Retinal pigment epithelial cell (primary cell): ENCODE measurements at places on chromosomes 5 and 9.

DNA sequence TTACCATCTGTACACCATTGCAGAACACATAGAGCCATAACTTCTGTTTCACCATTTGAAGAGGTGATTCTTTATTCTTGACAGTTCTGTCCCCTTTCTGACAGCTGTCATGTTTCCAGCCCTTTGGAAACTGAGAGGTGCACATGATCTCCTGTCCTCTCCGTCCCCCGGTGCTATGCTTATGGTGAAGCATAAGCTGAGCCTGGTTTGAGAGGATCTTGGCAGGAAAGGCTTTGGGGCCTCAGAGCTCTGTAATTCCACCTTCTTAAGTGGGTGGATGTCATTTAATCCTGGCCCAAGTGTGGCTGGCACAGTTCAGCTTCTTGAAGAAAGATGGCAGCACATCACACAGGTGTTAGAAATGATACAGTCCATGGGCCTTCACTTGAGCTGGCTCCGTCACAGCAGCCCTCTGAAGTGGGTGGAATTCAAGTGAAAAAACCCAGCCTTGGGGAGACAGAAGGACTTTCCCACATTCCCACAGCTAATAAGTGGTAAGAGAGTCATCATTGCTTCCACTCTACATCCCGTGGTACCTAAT, 30.7 kb upstream of the GRPEL2 start:
- DNase-seq: no peak

- peak; percentile 11 for DNase-seq
Measured at GRCh38 chr9:38622288-38622674, 1.9 kb upstream of the ANKRD18A start.

DNA sequence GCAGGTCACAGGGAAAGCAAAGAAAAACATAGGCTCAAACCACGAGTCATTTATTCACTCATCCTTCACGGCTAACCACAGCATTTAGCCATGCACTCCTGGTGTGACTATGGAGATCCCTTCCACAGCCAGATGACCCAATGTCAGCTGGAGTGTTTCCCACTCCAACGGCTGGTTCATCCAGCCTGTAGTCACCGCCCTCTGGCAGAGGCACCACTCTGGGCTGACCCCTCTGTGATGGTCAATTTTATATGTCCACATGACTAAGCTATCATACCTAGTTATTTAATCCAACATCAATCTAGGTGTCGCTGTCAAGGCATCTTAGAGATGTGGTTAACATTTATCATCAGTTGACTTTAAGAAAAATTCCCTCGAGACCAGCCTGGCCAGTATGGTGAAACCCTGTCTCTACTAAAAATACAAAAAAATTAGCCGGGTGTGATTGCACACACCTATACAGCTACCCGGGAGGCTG, 9.5 kb upstream of the PHF19 start:
- DNase-seq: no peak

- DNase-seq: no peak
Measured at GRCh38 chr9:37919246-37919955, 15.5 kb upstream of the SLC25A51 start.

GRCh38 chr5:62786099-62786498, 207.5 kb downstream of the LRRC70 start:
- no peak for DNase-seq

DNA sequence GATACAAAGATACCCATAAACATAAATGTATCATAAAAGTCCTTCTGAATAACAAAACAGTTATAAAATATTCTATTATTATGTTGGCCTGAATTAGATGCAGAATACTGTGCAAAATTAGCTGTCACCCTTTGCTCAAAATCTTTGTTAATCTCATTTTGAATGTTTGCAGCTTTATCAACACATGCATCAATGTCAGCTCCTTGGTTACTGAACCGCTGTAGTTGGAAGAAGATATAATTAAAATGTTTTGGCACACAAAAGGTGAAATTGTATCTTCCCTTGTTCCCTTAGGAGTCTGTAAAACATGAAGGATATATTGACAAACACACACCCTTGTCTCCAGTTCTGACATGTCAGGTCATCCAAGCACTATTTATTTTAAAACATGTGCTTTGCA, 146.3 kb upstream of the POU5F2 start:
- DNase-seq: no peak

DNA sequence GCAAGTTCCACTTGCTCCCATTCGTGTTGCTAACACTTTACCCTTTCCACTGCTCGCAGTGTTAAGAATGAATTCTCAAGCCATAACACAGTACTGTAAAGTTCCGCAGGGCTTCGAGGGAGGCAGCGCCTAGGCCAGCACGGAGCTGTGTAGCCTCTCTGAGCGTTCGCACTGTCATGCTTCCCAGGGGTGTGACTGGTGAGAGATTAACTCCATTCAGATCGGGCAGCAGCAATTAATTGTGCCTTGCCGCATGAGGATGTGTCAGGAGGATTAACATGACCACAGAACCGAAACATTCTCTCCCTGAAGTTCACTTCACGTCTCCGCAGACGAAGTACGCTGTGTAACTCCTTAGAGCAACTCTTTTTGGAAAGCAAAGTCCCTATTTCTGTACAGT, 23.2 kb downstream of the ZBTB34 start:
- peak; percentile 91 for DNase-seq

DNA sequence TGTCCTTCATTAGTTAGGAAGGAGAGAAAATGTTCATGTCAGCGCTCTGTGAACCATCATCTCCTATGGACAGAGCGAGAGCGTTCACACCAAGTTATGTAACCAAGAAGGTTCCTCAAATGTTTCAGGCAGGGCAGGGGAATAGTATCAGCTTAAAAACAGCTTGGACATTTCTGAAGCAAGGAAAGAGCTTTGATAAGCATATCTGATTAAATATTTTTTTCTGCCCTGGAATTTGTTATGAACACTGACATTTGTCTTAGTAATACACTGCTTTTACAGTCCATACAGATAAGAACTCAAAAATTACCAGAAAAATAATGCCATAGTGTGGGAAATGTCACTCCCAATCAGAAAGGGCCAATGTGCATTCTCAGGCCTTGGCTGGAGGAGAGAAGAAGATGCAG, 66.3 kb upstream of the LIFR start:
- no peak for DNase-seq

DNA sequence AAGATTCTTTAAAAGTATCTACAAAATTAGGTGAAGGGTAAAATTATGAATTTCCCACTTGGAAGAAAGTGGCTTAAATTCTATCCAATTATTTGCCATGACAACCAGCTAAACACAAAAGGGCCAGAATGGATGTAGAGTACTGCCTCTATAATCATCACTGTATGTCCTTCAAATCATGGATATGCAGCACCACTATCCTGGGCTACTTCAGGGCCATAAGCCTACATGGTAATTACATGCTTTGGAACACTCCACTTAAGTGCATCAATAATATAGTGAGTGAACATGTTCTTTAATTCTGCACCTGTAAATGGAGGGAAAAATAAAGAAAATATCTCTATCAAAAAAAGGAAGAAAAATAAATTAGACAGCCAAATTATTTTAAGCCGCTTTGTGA, 575.2 kb downstream of the ISL1 start:
- no peak for DNase-seq

DNA sequence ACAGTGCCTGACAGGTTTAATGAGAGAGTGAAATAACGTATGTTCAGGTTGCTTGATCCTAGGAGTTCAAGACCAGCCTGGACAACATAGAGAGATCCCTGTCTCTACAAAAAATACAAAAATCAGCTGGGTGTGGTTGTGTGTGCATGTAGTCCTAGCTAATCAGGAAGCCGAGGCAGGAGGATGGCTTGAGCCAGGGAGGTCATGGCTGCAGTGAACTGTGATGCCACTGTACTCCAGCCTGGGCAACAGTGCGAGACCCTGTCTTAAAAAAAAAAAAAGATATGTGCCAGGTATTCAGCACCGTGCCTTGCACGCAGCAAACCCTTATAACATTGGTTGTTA, 38.8 kb upstream of the SPRY4 start:
- no peak for DNase-seq

DNA sequence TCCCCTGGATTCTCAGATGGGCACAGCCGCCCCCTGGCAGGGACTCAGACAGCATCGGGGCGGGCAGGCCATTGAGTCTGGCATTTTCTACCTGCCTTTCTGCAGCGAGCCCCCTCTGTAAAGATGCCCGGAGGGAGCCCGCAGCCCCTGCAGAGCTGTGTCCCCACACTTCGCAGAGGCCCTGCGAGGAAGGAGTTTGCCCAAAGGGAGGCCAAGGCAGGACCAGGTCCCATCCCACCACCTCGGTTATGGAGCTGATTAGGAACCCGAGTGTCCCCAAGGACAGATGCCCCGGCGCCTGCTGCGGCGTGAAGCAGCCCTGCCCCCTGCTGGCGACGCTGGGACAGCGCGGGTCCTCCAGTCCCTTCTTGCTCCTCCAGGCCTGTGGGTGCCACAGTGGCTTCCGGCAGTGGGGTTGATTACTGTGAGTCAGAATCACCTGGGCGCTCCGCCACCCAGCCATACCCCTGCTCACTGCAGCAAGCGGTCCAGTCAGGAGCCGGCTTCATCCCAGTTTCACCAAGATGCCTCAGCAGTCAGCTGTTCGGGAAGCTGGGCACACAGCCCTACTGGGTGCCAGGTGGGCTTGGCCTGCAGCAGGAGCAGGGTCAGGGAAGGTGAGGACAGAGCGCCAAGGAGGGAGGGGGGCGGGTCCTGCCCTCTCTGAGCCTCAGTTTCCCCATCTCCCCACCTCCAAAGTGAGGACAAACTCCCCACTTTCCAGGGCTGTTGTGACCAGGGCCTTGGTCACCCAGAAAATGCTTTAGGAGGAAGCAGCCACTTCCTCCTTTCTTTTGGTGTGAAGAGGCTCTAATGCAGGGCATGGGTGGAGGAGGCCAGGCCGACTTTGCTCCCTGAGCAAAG, 117.2 kb downstream of the RXRA start:
- DNase-seq: peak; percentile 90

- no peak for DNase-seq
Measured at GRCh38 chr9:131113655-131114054, 11.7 kb upstream of the NUP214 start.

GRCh38 chr9:123637945-123638634, 282.1 kb downstream of the CRB2 start:
- no peak for DNase-seq

- DNase-seq: no peak
Measured at GRCh38 chr9:20557890-20558565, 64.3 kb downstream of the MLLT3 start.

GRCh38 chr9:138020795-138021182, 143.2 kb downstream of the CACNA1B start:
- DNase-seq: no peak

DNA sequence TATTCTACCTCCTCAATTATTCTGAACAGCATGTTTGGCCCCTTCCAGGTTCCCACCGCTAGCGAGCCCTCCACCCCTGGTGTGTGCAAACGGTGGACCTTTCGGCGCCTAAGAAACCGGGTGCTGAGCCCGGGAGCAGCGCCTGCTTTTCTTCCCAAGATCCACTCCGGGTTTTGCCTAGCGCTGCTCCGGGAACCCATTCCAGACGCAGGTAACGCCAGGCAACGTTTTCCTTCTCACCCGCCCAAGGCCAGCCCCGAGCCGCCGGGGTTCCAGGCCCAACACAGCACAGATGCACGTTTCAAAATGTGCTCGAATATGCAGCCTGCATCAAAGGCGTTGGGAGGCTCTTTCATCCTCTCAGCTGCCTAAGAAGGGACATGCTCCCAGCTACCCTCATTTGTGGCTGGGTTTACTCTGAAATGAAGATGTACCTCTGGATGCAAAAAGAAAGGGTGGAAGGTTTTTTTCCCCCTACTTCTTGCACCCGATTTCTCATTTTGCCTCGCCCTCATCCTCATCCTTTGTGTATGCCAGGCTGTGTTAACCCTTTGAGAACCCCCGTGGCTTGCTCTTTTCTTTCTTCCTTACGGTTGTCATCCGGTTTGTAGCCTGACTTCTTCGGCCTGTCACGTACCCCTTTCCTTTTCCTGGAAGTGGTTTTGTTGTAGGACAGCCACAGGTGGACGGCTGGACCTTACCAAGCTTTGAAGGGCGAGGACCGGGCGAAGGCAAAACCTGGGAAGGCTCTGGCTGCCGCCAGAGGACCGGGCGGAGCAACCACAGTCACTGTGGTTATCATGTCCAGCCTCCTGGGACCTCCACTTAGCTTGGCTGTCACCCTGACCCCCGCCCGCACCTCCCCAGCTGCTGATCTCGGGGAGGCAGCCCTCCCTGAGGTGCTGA, 226.9 kb downstream of the SMARCA2 start:
- DNase-seq: peak; percentile 75

DNA sequence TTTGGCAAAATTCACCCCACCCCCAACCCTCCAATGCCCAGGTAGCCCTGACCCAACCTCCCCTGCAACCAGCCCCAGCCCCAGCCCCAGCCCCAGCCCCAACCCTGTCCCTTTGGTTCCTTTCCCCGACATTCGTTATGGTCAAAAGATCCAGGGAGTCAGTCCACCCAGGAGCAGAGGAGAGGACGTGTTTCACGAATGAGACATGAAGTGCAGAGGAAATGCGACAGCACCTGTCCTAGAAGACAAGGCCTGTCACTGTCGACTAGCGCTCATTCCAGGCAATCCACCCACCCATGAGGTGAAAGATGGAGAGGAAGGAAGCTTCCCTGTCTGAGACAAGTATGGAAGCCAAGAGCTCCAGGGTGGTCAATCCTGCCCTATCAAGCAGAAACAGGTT, 485.0 kb downstream of the SPATA31A7 start:
- no peak for DNase-seq

DNA sequence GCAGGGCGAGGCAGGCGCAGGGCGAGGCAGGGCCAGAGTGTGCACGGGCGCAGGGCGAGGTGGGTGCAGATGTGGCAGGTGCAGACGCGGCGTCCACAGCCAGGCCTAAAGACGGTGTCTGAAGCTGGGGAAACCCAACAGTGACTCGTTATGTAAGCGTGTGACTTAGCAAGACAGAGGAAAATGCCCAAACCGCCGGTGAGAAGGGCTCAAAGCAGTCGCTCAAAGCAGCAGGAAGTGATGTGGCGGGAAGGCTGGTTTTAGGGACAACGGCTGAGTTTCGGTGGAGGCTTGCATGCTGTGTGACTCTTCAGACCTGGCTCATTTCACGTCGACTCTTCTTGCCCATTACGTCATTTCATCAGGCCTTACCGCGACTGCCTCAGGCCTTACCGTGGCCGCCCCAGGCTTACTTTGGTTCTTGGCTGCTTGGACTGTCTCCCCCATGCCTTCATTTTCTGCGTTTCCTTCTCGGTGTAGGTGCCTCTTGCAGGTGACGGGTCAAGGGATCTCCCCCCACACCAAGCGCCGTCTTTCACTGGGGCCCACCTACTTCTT, 50.5 kb upstream of the EXOC3 start:
- no peak for DNase-seq

GRCh38 chr5:141525653-141526052, 36.8 kb downstream of the PCDHGC5 start:
- no peak for DNase-seq
